Left ventricle myocardium inferior (tissue), 1 donor: ENCODE measurements at places on chromosomes 11 and 22.

DNA sequence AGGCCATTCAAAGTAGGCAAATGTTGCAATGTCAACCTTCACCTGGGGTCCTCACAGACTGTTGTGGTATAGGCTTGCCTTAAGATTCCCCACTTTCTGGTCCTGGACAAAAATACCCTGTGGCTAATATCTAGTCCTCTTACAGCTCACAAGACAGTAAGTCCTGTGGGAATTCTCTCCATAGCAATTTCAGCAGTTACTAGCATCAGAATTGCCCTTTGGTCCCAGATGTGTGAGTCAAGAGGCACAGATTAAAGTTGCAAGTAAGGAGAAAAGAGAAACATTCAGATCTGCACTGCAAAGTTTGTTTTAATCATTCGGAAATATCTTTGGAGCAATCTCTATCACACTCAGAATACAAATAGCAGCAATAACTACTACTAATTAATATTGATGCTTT lies 420.2 kb downstream of the NTM start:
- DNase-seq: no peak

DNA sequence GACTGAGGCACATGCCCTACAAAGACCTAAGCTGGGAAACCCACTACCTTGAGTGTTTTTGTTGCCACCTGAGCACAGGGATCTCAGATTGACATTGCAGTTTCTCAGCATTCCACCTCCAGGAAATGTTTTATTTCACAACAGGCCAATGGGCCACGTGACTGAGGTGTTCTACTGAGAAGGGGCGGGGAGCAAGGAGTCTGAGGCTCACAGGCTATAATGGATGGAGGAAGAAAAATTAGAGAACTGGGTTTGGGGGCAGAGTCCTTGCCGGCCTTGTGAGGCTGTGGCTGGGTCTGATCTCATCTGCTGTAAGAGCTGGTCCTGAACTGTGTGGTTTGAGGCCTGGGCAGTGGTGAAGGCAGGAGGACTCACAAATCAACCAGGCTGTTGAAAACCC lies 40.7 kb downstream of the ZNF202 start:
- no peak for DNase-seq

DNA sequence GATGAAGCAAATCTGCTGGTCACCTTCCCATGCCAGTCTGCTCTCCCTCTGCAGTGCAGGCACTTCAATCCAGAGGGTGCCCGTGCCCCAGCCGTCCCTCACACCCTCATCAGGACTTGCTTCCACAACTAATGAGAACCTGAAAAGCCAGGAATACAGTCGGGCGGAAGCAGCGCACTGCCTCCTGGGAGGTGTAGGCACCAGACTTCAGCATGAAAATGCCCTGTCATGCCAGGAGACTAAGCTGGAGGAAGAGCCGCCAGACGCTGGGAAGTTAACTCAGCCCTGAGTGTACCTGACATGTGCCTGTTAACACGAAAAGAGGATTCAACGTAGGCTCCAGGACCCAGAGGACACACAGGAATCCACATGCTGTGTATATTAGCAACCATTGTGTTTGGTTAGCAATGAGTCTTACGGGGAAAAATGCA lies 40.1 kb upstream of the FLI1 start:
- DNase-seq: peak; percentile 46

GRCh38 chr11:110757962-110758755 lies 45.9 kb upstream of the ARHGAP20 start:
- no peak for DNase-seq

DNA sequence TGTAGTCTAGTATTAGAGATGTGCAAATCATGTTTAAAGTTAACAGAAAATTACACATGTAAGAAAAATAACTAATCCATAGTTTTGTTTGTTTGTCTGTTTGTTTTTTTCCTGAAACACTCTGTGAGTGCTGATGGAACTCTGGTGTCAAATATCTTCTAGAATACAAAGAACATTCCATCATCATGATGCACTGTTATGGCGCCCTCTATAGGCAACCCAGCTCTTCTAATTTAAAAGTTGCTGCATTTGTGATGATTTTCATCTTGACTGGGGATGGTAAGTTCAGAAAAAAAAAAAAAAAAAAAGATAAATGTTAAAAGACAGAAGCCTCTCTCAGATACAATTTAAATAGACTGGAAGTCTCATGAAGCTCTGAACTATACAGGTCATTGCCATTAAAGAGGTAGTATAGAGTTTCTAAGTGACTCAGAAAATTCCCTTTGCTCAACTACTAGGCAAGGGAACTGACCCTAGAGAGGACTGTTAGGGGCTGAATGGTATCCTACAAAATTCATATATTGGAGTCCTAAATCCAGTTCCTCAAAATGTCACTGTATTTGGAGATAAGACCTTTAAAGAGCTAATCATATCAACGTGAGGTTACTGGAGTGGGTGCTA lies 597.2 kb upstream of the ANO3 start:
- DNase-seq: no peak

GRCh38 chr11:28631148-28631547 lies 523.0 kb downstream of the METTL15 start:
- DNase-seq: no peak
